ENCODE measurements at places on chromosomes 7 and 10.

DNA sequence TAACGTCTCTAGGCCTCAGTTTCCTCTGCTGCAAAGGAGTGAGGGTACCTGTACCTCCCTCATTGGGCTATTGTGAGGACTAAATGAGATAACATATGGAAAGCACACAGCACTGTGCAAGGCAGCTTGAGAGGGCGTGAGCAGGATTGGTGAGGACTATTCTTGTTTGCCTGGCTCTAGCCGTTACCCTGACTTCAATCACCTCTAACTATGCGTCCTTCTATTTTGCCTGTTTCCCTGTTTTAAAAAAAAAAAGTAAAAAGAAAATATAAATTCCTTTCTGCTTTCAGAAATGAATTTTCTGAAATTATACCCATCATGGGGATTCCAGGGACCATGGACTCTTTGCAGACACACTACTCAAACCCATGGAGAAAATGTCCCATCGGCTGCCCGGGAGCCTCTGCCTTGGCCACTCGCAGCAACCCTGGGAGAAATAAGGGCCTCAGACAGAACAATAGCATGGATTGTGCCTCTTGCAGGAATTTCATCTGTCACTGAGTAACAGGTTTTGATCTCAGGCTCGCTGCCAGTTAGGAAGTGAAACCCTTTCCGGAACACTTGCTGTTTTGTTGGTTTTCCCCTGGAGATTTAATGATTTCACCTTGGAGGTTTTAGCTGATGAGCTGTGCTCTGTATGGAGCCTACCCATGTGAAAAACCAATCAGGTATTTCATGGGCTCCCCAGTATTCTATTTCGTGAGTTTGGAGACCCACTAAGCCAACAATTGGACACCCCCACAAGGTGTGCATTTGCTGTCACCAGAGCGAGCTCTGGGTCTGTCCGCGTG is 55.6 kb downstream of the STEAP1B start:
- DNase-seq = peak; percentile 33

- DNase-seq = no peak
Observed at GRCh38 chr10:71770789-71771188, 2.5 kb downstream of the VSIR start.

DNA sequence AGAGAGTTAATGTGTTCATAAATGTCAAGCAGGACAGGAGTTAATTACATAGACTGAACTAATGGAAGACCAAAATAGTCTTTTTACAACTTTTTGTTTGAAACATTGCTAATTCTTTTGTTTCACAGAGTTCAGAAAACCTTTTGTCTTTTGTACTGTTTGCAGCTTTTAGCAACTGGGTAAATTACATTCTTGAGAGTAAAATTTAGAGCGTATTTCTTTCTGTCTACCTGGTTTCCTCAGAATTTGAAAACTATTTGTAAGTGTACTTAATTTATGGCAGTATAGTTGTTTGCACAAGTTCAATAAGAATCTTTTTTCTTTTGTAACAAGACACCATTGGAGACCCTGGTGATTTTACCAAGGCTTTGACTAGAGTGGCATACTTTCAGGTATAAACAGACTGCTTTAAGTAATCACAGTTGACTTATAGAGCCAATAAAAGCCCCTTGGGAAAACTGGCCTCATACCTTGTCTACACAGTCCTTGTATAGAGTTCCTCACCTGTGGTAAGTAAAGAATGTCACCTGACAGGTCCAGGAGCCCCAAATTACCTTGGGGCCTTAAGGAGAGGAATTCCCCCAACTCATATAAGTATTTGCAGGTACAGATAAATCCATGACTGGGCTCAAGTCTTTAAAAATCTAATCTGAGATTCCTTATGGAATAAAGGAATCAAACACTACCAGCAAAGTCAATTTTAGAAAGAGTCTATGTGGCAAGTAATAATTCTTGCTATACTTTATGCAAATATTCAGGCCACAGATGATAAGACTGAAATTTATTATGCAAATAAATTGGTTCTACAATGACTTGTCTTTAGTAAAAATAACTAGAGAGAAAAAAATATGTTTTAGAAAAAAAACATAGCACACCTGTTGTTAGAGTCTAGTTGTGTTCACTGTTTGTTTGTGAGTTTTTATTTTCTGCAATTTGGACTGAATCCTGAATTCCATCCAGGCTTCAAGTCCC is 23.6 kb upstream of the CREB3L2 start:
- no peak for DNase-seq

- no peak for DNase-seq
Observed at GRCh38 chr7:142871260-142872105, 14.1 kb downstream of the TRPV6 start.

- DNase-seq = no peak
Observed at GRCh38 chr10:10786109-10787090, 231.3 kb upstream of the CELF2 start.

GRCh38 chr10:35435824-35436223 is 99.5 kb downstream of the CCNY start:
- no peak for DNase-seq

DNA sequence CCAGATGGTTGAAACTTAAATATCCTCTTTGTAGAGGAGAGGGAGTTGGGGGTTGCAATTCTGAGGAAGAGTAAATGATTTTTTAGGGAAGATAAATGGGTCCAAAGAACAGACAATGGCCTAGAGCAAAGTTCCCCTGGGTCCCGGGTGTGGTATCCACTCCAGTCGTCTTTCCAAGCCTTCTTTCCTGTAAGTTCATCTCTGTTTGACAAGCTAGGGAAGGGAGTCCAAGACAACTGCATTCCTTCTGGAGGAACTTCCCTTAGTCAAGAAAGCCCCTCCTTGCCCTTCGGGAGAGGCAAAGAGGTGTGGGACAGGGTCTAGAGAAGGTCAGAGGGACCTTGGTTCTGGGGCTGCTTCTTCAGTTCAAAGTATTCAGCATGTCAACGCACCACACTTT is 33.4 kb downstream of the C10orf71 start:
- DNase-seq = no peak
